Gastrocnemius medialis (tissue), 4 donors: ENCODE measurements at places on chromosomes 3 and 15. TPM values are rescaled to one million over a fixed set of nuclear protein-coding genes. Genes with fewer than 3 reads are reported as not detected.

GRCh38 chr15:68429691-68430470 is 2.1 kb downstream of the ITGA11 start:
- H3K27me3 ChIP-seq = peaks cover 37% of the 10 kb centered on the region
- H3K27ac ChIP-seq = no peak overlapping the region
- no peaks in the 10 kb centered on the region for H3K36me3 ChIP-seq
- H3K4me3 ChIP-seq = no peak overlapping the region

Gene SCN11A
- 0.04 TPM for total RNA-seq

DNA sequence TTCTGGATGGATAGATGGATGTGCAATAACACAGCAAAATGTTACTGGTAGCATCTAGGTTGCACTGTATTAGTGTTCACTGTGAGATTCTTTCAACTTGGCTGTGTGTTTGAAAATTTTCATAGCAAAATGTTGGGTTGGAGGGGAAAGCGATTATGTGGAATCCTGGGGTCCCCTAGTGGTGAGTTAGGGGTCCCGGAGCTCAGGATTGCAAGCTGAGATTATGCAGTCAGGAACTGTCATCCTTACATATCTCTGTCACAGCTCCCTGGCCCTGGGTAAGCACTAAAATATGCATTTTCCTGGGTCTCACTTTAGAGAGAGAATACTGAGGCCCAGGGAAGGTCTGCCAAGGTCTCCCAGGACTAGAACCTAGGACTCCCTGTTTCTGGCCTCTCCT is 77.2 kb downstream of the CEMIP start:
- peaks cover 7% of the 10 kb centered on the region for H3K4me1 ChIP-seq
- H3K27me3 ChIP-seq = no peaks in the 10 kb centered on the region
- no peak overlapping the region for H3K27ac ChIP-seq
- no peak for DNase-seq
- H3K4me3 ChIP-seq = no peak overlapping the region

- DNase-seq = no peak
- H3K27me3 ChIP-seq = no peaks in the 10 kb centered on the region
- H3K4me1 ChIP-seq = no peaks in the 10 kb centered on the region
- H3K4me3 ChIP-seq = no peak overlapping the region
Observed at GRCh38 chr15:67746450-67746849, 78.9 kb upstream of the SKOR1 start.

Gene RFX7
- 9.9 TPM for total RNA-seq

Gene ST8SIA2
- total RNA-seq = not detected

DNA sequence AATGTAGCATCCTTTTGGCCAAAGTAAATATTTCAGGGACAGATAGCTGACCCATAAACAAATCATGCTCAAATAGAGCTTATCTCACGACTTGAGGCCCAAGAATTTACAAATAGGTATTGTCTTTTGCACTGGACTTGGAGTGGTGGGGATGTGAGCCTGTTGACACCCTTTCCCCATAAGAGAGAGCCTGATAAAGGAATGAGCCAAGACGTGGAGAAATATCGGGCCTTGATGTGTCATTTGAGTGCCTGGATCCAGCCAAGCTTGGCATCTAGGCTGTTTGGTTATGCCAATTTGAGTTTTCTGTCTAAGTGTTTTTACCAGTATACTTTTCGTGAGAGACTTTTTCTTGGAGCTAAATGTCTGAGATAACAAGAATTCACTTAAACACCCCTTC is 112.9 kb upstream of the RGMA start:
- no peaks in the 10 kb centered on the region for H3K36me3 ChIP-seq
- peaks cover 19% of the 10 kb centered on the region for H3K4me1 ChIP-seq
- H3K27me3 ChIP-seq = no peaks in the 10 kb centered on the region
- H3K27ac ChIP-seq = peak overlapping the region; percentile 76
- no peak overlapping the region for H3K4me3 ChIP-seq

GRCh38 chr15:80654299-80654698 is 40.8 kb upstream of the ABHD17C start:
- H3K4me1 ChIP-seq = no peaks in the 10 kb centered on the region
- DNase-seq = no peak
- H3K27me3 ChIP-seq = no peaks in the 10 kb centered on the region
- H3K4me3 ChIP-seq = no peak overlapping the region

Gene TWF2
- total RNA-seq = 124 TPM

DNA sequence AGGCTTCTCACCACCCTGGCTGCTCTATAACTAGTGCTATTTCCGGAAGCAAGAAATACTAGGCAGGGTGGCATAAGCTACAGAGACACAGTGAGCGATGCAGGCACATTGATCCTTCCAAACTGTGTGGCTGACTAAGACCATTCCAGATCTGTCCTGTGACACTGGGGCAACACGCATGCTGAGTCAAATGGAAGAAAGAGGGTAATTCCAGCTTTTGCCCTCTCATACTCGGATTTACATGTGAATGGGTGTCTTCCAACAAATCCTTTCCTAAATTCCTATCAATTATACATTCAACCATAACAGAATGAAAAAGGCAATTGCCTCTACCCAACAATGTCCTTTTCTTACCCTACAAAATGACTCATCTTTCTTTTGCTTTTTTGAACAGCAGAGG is 5.1 kb downstream of the FSIP1 start:
- H3K27me3 ChIP-seq = no peaks in the 10 kb centered on the region
- DNase-seq = no peak
- H3K4me1 ChIP-seq = no peaks in the 10 kb centered on the region
- no peaks in the 10 kb centered on the region for H3K36me3 ChIP-seq
- H3K4me3 ChIP-seq = no peak overlapping the region

Gene IQGAP1
- total RNA-seq = 64.2 TPM

Gene SHC4
- 0.29 TPM for total RNA-seq

DNA sequence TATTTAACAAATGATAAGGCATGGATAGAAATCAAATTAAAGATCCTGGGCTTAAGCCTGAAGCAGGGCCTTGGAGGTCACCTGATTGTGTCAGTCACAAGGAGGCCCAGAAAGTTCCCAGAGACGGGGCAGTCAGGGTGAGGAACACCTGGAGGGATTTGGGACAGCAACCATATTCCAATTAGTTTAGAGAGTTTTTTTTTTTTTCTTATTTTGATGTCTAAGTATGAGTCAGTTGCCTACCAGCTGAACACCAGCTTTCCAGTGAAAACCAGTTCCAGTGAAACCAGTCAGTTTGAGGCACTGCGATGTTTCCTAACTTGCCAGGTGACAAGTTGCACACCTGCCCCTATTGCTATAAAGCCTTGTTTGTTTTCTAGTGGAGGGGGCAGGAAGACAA is 350.7 kb upstream of the AZI2 start:
- no peak overlapping the region for H3K4me3 ChIP-seq
- no peak overlapping the region for H3K27ac ChIP-seq
- H3K36me3 ChIP-seq = no peaks in the 10 kb centered on the region
- no peaks in the 10 kb centered on the region for H3K27me3 ChIP-seq
- no peak for DNase-seq
- H3K4me1 ChIP-seq = peaks cover 2% of the 10 kb centered on the region
